Progenitor cell of endocrine pancreas (in vitro differentiated cells): ENCODE measurements at places on chromosomes 5 and 9.

GRCh38 chr9:20477940-20478620 lies 144.2 kb downstream of the MLLT3 start:
- DNase-seq = no peak

- DNase-seq = no peak
These were observed 15.0 kb downstream of the HMHB1 start for GRCh38 chr5:143826951-143827444.

DNA sequence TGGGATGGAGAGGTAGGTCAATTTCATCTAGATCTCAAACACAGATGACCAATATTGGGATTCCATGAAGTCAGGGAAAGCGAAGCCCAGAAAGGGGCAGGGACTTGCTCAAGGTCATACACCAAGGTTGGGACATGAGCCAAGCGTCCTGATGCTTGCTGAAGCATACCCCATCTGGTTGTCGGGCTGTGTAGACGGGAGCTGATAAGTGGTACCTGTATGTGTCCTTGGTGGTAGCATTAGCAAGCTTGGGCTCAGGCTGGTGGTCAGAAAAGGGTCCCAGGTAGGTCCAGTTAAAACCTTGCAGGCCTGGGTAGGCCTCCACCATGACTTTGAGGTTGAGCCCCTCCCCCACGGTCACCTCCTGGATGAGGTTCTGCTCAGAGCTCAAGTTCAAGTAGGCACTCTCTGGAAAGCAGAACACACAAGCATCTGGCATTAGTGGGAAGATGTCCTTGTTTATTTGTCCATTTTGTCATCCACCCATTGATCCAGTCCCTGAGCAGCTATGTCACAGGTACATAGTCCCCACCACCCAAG lies 13.2 kb downstream of the CSF1R start:
- no peak for DNase-seq

- DNase-seq = no peak
These were observed 154.1 kb downstream of the MYO10 start for GRCh38 chr5:16781828-16782626.

DNA sequence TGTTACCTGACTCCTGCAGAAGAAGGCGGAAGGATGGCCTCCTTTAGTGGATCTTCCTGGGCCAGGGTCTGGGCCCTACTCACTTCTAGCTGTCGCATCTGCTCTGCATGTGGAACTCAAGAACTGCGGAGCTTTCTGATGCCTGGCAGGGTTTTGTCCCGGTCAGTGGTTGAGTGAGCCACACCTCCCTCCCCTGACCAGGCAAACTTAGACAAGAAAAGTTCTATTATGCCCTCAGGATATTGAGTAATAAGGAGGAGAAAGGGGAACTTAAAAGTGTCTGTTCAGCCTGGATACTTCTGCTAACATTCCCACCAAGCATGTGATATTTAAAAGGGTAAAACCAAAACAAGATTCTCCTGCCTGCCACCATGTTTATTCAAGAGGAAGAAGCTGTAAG lies at the start of gene FYB1:
Gene FYB1, minus strand, starts transcription at position 127 of the 400 bp plus-strand sequence. CDS start 16,603 bp downstream, outside the sequence.
- no peak for DNase-seq

- DNase-seq = peak; percentile 44
These were observed 265.5 kb upstream of the ADAMTSL1 start for GRCh38 chr9:18208166-18209059.

- peak; percentile 47 for DNase-seq
These were observed 1.2 kb upstream of the NPR3 start for GRCh38 chr5:32709750-32710549.

DNA sequence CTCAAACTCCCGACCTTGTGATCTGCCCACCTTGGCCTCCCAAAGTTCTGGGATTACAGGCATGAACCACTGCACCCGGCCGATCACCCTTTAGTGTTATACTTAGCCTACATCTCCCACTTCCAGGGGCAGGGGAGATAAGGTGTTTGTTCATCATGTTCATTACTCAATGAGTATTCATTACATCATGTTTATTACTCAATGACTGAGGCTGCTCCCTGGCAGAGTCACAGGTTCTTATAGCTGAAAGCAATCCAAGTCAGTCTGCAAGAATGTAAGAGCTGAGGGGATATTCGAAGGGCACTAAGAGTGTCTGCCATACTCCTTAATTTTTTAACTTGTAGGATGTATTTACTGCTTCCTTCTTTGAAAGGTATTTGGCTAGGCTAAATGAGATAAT lies 214.2 kb downstream of the SPATA31D1 start:
- no peak for DNase-seq

GRCh38 chr5:172364773-172365172 lies 81.2 kb upstream of the UBTD2 start:
- no peak for DNase-seq

GRCh38 chr9:35675204-35675603 lies 1.5 kb downstream of the CA9 start:
- DNase-seq = no peak

GRCh38 chr9:97593960-97594359 lies 39.2 kb downstream of the TSTD2 start:
- no peak for DNase-seq

GRCh38 chr9:36999728-37000333 lies 34.2 kb downstream of the PAX5 start:
- no peak for DNase-seq

DNA sequence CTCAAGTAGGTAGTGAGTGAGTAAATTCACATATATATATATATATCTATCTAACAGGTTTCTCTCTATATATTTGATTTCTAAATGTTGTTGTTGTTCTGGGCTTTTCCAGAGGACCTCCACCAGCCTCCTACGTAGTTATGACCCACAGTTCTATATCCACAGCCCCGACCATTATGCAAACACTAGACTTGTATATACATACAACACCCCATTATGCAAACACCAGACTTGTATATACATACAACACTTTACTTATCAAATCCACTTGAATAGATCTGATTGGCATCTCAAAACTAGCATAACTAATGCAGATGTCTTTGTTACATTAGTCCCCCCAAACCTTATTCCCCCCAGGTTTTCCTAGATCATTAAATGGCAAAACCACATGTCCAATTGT lies 108.7 kb downstream of the JAKMIP2 start:
- no peak for DNase-seq

DNA sequence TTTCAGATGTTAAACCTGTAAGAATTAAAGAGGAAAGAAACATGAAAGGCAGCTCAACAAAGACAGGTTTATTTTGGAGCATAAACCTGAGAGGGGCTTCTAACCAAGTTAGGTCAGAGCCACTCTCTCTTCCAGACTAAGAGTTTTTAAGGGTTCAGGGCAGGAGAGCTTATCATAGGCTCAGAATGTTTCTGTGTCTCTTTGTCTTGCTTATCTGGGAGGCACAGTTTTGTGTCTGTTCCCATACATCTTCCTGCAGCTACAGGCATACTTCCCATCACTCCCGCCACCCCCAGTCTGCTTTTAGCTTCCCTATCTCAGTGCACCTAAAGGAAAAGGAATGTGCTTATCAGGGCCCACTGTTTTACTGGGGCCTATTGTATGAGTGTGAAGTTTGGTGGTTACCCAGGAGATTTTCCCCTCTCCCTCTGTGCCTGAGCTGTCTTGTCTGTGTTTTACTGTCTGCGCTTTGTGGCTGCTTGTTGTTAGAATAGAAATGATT lies 21.9 kb downstream of the CD14 start:
- DNase-seq = no peak

DNA sequence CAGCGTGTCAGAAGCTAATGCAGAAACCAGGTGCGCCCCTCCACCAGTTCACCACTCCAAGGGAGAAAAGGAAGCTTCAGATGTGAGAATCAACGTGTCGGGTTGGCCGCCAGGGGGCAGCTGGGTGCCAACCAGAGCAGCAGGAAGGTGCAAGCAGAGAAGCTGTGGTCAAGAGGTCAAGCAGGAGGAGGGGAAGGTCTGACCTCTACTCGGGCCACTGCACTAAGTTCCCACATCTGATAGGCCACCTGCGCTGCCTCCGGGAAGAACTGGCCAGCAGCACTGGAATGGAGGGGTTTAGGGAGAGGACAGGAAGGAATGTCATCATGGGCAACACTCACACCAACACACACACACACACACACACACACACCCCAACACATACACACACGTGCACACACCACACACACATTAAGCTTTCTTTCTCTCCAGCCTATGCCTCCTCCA lies 31.4 kb downstream of the ANXA6 start:
- DNase-seq = peak; percentile 63

DNA sequence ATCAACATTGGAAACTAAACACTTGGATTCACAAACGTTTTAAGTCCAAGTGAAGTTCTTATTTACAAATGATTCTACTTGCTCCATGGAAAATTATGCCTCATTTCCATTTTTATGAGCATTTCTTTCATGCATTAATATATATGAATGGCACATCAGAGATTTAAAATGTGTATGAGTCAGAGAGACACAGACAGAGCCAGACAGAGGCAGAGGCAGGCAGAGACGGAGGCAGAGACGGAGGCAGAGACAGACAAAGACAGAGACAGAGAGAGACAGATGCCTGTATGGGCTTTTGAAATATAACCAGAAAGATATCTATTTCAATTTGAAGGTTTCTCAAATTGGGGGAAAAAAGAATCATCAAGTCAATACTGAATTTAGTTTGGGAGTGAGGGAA lies 649.0 kb downstream of the PTPRD start:
- DNase-seq = no peak

GRCh38 chr9:2321523-2322148 lies 300.0 kb upstream of the VLDLR start:
- DNase-seq = no peak

DNA sequence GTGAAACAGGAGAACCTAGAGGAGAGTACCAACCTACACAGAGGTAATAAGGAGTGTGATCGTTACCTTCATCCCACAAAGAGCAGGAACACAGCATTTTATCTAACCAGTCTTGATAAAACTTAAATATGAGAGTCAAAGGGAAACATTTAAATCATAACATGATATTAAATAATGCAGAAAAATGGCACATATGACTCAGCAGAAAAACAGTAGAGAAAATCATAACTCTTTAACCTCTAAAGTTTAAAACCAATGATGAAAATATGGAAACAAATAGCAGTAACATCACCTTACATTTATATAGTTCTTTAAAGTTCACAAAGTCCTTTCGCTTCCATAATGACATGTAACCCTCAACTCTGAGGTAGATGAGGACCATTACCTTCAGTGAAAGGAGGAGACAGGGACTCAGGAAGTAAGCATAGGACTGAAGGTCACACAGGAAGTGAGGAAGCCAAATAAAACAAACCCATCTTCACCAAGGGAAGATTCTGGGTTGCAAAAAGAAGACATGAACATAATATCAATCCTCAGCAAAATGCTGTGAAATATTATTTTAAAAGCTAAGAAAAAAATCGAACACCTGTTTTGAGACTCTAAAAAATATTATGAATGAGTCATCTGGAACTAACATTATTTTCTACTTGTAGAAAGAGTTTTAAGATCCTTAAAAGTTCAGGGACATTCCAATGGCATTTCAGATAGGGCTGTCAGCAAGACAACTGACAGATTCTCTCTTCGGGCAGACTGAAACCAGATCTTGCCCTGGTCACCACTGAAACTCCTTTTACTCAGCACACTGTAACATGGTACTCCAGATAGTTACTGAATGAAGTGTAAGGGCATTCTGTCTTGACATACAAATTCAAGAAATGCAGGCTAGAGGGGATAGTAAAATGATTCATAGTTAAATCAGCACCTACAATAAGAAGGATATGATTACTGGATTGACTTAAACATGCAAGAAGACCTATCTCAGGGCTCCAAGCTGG lies 148.5 kb downstream of the EPB41L4A start:
- no peak for DNase-seq

GRCh38 chr5:1973391-1974013 lies 90.8 kb upstream of the IRX4 start:
- DNase-seq = no peak

DNA sequence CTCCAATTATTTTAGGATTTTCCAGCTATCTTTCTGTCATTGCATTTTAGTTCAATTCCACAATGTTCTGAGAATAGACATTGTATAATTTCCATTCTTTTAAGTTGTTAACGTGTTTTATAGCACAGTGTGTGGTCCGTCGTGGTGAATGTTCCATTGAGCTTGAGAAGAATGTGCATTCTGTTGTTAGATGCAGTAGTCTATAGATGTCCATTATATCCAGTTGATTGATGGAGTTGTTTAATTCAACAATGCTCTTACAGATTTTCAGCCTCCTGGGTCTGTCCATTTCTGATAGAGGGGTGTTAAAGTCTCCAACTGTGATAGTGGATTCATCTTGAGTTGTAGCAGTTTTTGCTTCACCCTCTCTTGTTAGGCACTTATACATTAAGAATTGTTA lies 1587.7 kb upstream of the NUDT12 start:
- DNase-seq = no peak

- no peak for DNase-seq
These were observed 26.5 kb downstream of the WNK2 start for GRCh38 chr9:93210324-93210973.

DNA sequence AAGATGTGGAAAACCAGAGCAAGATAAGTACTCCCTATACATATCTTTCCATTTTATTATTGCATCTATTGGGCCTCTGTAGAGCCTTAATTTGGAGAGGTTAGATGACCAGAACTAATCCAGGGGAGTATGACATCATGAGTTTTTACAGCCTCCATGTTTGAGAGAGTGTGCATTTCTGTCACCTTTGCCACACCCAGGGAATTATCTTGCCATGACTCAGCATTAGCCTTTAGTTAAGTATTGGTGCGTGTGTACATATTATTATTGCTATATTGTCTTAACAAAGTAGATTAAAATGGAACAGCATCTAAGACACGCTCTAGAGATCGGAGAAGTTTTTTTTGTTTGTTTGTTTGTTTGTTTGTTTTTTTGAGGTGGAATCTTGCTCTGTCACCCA lies 27.6 kb downstream of the DIMT1 start:
- DNase-seq = no peak

DNA sequence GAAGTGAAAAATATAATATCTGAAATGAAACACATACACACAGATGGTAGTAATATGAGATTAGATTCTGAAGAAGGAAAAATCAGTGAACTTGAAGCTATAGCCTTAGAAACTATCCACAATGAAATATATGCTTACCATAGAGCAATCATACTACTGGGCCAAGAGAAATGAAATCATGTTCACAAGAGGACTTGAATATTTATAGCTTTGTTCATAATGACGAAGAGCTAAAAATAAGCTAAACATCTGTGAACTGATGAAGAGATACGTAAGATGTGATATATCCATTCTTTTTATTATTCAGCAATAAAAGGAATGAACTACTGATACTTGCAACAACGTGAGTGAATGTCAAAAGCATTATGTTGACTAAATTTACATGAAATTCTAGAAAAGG lies 92.6 kb upstream of the ALDH1B1 start:
- no peak for DNase-seq

GRCh38 chr5:155285706-155286105 lies 272.2 kb downstream of the KIF4B start:
- DNase-seq = no peak

DNA sequence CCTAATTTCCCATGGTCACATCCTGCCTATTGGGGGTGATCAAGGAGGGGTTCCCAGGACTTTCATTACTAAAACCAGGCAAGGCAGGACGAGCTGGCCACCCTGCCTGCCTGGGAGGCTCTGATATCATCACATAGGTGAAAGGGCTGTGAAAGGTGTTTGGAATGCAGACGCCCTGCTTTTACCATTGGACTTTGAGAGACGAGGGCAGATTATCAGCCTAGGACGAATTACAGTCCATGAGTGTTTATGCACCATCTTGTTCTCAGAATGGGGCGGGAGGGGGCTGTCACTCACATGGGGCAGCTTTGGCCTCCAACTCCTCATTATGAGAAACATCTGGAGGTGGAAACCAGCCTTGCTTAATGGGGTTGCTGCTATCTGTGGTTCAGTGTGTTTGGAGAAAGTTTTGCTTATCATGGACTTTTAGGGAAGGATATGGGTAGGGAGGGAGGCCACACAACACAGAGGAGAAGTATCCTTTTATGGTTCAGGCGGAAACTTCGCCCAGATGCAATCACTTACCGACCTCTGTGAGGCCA lies 69.8 kb upstream of the UBTD2 start:
- no peak for DNase-seq
